ENCODE measurements at places on chromosomes 12 and 14. TPM values are rescaled to one million over a fixed set of nuclear protein-coding genes. Genes with fewer than 3 reads are reported as not detected.

DNA sequence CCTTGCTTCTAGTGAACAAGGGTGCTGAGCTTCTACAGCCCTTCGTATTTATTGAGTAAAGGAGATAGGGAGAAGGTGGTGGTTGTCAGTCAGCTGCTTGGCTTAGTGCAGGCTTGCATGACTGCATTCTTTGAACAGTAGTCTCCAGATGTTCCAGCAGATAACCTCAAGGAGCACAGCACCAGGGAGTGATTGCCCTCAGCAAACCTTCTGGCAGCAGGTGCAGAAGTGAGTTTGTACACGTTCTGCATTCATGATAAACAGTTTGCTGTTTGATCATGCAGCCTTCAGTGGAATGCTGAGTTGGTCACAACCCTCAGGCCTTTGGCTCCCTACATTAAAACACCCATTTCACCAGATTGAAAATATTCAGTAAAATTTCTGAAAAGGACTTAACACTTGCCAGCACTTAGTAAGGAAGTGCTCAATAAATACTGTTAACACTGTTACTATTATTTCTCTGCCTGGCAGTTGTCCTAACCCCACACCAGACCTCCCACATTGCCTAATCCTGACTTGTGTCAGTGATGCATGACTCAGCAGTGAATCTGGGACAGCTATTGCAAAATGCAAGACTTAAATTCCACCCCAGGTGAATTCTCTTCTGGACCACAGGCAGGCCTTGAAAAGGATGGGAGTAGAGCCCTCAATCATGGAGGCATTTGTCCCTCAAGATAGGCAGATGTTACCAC lies 18.9 kb upstream of the CARMIL3 start:
- DNase-seq: no peak

DNA sequence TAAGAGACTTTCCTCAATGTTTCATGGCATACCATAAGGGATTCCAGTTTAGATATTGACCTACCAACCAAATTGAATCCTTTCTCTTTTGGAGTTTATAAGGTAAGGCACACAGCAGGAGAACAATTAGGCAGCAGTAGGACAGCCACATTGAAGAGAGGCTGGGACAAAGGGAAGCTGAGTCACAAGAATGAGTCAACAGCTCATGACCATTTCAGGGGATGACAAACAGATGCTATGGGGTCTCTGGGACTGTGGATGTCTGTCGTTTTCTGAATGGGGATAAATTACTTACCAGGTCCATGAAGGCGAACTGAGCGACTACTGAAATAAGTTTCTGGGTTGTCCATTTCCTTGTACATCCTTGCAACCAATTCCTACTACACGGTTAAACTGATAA lies 48.6 kb upstream of the E2F7 start:
- no peak for DNase-seq

GRCh38 chr12:46459111-46459510 lies 86.5 kb upstream of the SLC38A2 start:
- DNase-seq: no peak

- no peak for DNase-seq
These were observed 52.8 kb upstream of the PPP1R12A start for GRCh38 chr12:79987731-79988130.

SPX gene
- not detected for total RNA-seq

POTEG gene
- not detected for total RNA-seq

DNA sequence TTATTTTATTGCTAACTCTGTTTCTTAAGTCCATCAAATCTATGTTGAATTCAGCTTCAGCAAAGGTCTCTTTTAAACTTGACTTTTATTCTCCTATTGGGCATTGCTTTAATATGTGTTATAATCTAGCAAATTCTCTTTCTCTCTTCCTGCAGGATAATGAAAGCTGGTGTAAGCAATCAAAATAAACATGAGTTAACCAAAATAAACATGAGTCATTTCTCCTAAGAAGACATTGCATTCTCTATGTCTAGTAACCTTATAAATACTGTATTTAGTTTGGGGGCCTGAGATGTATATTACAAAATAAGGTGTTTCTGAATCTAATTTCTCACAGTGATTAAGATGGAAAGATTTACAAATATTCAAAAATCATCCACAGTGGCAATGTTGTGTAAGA lies 739.1 kb upstream of the ATXN7L3B start:
- DNase-seq: no peak

GRCh38 chr14:100605706-100606686 lies 18.8 kb upstream of the BEGAIN start:
- DNase-seq: no peak

Data from colonic mucosa (tissue), 4 donors.